ENCODE measurements at places on chromosomes 13 and 19. TPM values are rescaled to one million over a fixed set of nuclear protein-coding genes. Genes with fewer than 3 reads are reported as not detected.

Gene SYNGR4
- 0.39 TPM for total RNA-seq

Gene GEMIN7
- total RNA-seq = 29.5 TPM

DNA sequence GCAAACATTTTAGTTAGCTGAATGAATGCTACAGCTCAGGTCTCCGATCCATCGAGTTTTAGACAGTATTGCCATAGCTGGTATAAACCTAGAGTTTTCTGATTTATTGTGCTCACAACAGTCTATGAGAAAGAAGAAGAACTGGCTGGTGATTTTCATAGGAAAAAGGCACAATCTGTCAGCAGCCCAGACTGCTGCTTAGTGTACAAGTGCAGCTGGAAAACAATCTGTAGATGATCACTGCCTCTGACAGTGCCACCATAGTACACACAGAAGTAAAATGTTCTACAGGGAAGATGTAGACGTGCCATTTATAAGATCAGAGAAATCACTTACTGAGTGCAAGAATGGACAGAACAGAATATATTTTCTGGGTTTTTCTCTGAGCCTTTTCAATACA is 48.4 kb downstream of the MYO16 start:
- no peaks in the 10 kb centered on the region for H3K27me3 ChIP-seq
- no peaks in the 10 kb centered on the region for H3K36me3 ChIP-seq
- H3K27ac ChIP-seq = no peak overlapping the region
- H3K4me1 ChIP-seq = no peaks in the 10 kb centered on the region
- no peak overlapping the region for H3K4me3 ChIP-seq
- DNase-seq = no peak

GRCh38 chr13:29323954-29324353 is 271.5 kb downstream of the SLC7A1 start:
- no peaks in the 10 kb centered on the region for H3K36me3 ChIP-seq
- no peaks in the 10 kb centered on the region for H3K27me3 ChIP-seq
- H3K4me1 ChIP-seq = no peaks in the 10 kb centered on the region

DNA sequence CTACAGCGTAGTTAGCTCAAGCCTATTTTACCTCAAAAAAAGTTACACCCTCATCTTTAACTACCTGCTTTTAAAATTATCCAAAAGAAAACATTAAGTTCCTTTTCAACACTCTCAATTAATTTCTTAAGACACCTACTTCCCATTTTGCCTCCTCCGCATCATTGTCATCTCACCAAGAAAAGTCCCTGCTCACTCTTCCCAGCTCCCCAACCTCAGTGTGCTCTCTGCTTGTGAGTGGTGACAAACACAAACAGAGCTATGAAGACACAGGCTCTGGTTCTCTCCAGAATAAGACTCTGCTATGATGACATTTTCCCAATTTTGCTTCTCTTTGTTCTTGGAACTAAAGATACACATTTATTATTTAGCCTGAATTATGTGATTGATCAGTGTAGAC is 385.1 kb upstream of the HTR2A start:
- no peak for DNase-seq
- no peak overlapping the region for H3K4me3 ChIP-seq
- no peaks in the 10 kb centered on the region for H3K36me3 ChIP-seq
- no peak overlapping the region for H3K27ac ChIP-seq
- no peaks in the 10 kb centered on the region for H3K27me3 ChIP-seq
- H3K4me1 ChIP-seq = no peaks in the 10 kb centered on the region
